ENCODE measurements at places on chromosomes 12 and 14. TPM values are rescaled to one million over a fixed set of nuclear protein-coding genes. Genes with fewer than 3 reads are reported as not detected.

DNA sequence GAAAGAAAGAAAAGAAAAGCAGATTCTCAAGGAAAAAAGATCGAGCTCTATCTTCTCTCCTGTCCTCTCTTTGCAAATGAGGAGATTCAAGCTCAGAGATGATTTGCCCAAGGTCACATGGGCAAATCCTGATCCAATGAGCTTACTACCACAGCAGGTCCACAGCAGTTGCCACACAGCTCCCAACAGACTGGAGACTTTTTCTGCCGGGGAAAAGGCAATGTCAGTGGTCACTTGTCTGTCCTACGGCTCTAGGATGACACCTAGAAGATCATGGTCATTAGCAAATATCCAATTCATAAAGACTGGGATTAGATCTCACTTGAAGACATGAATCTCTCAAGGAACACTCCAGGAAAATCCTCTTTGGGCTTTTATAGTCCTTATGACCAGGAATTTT lies 58.8 kb downstream of the TTC7B start:
- no peak for DNase-seq

DNA sequence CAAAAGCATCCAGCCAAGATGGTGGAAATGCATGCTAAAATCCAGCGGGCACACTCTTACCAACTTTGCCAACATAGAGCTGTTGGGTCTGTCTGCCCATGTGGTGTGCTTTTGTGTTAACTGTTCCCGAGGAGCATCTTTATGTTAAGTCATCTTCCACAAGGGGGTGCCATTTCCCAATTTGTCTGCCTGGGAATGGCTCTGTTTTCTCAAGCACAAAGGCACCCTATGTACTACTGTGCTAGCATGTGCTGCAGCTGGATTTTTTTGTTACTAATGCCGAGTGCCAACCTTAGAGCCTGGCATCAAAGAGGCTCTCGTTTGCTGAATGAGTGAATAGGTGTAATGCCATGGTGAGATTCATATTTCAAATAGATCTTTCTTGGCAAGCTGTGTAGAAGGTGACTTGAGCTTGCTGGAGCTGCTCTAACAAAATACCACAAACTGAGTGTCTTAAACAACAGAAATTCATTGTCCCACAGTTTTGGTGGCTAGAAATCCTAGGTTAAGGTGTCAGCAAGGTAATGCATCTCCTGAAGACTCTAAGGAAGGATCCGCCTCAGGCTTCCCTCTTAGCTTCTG lies 74.3 kb downstream of the TRHDE start:
- DNase-seq: no peak

Gene PRPF39
- 26.6 TPM for total RNA-seq

Gene AKAP3
- 3.6 TPM for total RNA-seq

DNA sequence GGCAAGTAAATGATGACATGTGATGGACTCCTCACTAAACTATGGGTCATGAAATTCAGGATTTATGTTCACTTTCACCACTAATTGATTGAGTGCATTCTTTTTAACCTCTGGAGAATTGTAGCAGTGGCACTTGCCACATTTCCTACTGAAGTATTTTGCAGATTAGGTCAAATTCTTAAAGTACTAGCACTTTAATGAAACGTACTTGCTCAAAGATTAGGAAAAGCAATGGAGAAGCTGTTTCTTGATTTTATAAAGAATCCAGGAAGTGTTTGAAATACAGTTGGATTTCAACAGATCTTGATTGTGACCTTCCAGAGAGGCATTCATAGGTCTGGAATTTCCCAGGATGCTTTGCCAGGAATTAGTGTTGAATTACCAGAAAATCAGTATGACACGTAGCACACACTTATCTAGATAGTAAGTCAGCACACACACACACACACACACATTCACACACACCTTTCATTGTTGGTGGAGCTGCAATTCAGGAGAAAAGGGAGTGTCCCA lies 162.6 kb downstream of the MYRFL start:
- peak; percentile 32 for DNase-seq

Gene TCL1A
- total RNA-seq: not detected

DNA sequence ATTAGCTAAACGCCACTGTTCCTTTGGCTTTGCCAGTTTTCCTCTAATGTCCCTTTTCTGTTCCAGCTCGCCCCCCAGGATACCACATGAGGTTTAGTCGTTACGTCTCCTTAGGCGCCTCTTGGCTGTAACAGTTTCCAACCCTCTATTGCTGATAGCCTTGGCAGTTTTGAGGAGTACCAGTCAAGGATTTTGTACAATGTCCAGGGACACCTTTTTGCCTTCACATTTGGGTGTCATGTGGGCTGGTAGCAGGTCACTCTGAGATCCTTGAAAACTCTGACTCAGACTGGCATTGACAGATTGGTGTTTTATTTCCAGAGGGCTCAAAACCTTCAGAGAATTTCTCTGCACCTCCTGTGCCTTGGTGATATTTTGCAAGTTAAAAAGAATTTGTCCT lies 14.1 kb downstream of the SH2B3 start:
- no peak for DNase-seq

DNA sequence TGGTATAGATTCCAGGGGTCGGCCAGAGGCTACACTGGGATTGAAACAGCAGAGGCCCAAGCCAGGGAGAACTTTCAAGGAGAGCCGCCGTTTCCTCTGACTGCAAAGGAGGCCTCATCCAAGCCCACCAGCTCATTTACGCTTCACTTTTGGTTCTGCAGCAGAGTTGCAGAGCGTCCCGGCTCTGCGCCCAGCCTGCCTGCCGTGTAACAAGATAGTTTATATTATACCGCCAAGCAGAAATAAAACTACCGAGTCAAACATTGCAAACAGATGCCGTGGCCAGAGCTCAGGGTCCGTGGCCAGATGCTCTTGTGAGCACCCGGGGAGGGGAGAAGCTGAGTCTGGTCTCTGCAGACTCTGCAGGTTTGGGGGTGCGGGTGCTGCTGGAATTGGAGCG lies 60.7 kb upstream of the TBX3 start:
- no peak for DNase-seq

- DNase-seq: no peak
Measured at GRCh38 chr12:3752096-3752709, 706 bp downstream of the CRACR2A start.

GRCh38 chr12:101021911-101022388 lies 188.1 kb downstream of the SLC5A8 start:
- DNase-seq: no peak

GRCh38 chr14:57831981-57832380 lies 33.9 kb downstream of the SLC35F4 start:
- DNase-seq: no peak

Data from omental fat pad (tissue), 4 donors.